Hematopoietic multipotent progenitor cell treated with erythropoietin and hydrocortisone succinate and interleukin-3 and kit ligand, for 17 days (in vitro differentiated cells): ENCODE measurements at places on chromosomes 5 and 9.
A peak's percentile ranks its signal among the peaks of the same experiment; 100 is the strongest.

- no peak for DNase-seq
Measured at GRCh38 chr5:10400411-10400810, 41.3 kb upstream of the ROPN1L start.

GRCh38 chr9:6414247-6414641 is 1.2 kb downstream of the UHRF2 start:
- peak; percentile 38 for DNase-seq

GRCh38 chr5:136056771-136057335 is 28.1 kb downstream of the TGFBI start:
- no peak for DNase-seq

GRCh38 chr9:94112716-94113465 is 28.6 kb downstream of the PTPDC1 start:
- DNase-seq, result no peak

- no peak for DNase-seq
Measured at GRCh38 chr5:116531635-116532034, 43.0 kb downstream of the SEMA6A start.

DNA sequence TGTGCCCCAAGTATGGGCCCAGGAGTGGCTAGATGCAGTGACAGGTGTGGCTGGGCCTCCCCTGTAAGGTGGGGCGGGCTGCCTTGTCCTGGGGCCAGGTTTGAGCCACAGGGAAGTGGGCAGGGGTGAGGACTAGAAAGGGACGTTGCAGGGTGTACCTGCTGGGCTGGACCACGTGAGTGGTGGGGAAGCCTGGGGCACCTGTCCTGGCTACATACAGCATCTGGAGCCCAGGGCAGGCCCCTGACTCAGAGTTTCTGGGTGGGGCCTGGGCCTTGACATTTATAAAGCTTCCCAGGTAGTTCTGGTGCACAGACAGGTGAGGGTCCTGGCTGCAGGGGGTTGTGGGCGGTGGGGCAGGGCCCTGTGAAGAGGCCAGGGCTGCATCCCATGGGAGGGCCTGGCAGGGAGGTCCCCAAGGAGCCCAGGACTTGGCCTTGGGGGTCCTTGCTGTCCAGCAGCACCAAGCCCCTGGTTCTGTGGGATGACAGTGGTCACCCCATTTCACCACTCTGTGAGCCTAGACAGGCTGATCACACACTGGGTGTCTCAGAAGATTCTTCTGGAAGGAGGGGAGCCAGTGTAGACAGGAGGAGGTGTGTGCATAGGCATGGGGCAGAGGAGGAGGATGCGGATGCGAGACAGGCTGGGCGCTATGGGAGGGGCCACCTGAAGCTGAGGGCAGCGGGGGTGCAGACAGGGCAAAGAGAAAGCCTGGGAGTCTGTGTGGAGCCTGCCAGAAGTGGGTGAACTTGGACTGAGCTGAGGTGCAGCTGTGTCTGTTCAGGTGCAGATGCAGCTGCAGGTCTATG is 94.0 kb downstream of the PHF2 start:
- DNase-seq, result no peak
